Stimulated activated CD8-positive, alpha-beta memory T cell treated with anti-CD3 and anti-CD28 coated beads, Interleukin-4, amount 100 ng/mL, for 24 hours (primary cell): ENCODE measurements at places on chromosomes 6 and 20.

- DNase-seq, result no peak
These were observed 31.5 kb upstream of the PAQR8 start for GRCh38 chr6:52330470-52330869.

- DNase-seq, result no peak
These were observed 214.2 kb downstream of the TBC1D7 start for GRCh38 chr6:13113981-13114593.

DNA sequence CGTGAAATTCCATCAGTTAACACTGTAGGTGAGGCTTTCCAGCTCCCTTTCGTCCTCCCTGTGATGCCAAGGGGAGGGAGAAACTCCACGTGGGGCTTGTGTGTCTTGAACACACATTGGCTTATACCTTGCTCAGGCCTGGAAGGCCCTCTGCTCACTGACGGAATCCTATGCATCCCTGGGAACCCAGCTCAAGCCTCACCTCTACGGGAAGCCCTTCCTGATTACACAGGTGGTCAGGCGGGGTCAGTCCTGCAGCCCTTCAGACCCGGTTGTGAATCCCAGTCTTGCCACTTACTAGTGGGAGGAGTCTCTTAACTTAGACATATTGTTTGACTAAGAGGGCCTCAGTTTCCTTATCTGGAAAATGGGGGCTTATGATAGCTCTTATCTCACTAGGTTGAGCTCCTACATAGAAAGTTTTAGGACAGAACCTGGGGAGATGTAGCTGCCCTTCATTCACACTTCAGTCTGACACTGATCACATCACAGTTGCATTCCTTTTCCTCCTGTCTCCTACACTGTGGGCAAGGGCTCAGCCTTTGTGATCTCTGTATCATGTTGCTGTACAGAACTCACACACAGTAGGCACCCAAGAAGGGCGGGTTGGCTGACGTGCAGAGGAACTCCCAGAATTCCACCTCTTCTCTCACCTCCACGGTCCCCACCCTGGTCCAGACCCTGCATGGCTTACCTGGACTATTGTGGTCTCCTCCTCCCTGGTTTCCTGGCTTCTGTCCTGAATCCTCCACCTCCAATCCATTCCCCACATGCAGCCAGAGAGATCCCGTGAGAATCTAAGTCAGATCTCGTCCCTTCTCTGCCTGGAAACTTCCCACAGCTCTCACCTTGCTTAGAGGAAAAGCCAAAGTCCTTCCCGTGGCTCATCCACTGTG lies 129.6 kb downstream of the CEBPB start:
- no peak for DNase-seq

- peak; percentile 32 for DNase-seq
These were observed at the start of gene NOL4L for GRCh38 chr20:32585011-32585585. TSS of gene NOL4L (minus strand) at chr20:32585333. CDS start at chr20:32584890, 443 bp downstream.

DNA sequence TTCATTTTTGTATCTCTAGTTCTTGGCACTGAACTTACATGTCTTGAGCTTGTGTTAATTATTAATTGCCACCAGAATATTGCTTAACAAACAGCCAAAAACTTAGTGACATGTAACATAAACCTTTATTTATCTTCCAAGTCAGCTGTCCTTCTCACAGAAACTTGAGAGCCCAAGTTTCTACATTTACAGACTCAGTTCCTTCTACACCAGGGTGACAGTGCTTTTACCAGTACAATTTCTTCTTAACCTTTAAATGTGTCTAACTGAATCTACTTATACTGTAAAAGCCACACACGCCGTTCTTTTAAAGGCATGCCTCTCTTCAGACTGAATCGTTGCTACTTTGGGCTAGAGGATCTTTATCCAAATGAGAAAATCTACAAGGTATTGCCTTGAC lies 539.2 kb downstream of the GRIK2 start:
- no peak for DNase-seq

DNA sequence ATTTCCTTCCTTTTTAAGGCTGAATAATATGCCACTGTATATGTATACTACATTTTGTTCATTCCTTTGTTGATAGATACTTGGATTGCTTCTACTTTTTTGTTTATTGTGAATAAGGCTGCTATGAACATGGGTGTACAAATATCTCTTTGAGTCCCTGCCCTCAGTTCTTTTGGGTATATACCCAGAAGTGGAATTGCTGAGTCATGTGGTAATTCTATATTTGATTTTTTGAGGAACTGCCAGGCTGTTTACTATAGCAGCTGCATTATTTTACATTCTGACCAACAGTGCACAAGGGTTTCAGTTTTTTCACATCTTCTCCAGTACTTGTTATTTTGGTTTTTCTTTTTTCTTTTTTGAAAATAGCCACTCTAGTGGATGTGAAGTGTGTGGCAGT lies 34.1 kb downstream of the CDS2 start:
- DNase-seq, result no peak

- no peak for DNase-seq
These were observed 173.0 kb upstream of the ECI2 start for GRCh38 chr6:4308364-4308763.

GRCh38 chr20:13984211-13984610 lies 6.2 kb downstream of the SEL1L2 start:
- no peak for DNase-seq

DNA sequence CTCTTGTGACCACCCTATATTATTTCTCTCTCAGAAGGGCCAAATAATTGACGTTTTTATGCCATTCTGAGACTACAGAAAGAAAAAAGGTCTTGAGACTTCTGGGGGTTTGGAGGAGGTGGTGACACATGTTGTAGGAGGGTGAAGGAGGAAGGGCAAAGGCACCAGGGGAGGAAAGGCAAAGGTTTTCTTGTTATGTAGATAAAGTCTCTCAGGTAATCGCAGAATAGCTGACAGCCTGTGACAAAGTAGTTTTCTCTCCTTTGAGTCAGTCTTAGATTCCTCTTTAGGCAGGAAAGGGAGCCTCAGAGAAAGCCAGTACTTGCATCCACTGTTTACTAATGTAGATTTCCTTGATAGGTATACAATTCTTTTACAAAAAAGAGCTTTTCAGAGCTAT lies 23.6 kb downstream of the OR2B2 start:
- no peak for DNase-seq

DNA sequence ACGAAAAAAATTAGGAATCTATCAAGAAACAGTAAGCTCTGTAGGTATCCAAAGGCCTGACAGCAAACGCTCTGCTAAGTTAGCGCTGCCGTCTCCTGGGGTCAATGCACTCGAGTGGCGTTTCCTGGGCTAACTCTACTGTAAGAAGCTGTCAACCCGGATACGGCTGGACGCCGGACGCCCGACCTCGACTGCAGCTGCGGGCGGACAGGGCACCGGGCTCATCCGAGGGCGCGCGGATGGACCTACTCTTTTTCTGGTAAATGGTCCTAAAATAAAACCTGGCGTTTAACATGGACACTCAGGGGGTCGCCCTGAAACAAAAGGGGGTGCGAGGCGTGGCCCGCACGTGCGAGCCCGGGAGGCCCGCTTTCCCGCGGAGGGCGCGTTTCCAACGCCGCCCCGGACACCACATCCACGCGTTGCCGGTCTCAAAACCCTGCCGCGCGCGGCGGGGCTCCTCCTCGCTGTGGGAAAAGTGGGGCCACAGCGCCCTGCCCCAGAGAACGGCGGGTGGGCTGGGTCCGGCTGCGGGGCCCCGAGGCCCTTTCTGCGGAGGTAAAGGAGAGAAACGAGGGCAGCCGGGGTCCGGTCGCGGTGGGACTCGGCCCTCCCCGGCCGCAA lies 537 bp downstream of the TCP1 start:
- DNase-seq, result peak; percentile 19

DNA sequence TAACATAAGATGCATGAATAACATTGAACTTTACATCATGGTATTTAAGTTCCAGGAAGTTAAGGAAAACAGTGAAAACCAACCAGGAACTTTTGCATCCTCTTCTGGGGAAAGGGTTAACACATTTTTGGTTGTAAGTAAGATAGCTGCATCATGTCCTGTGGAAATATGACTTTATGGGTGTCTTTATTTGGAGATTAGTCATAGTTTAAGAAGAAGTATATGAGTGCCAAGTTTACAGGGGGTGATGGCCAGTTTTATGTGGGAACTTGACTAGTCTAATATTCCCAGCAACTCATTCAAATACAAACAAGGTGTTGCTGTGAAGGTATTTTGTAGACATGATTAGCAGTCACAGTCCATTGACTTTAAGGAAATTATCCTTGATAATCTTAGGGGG lies 78.0 kb downstream of the PDE10A start:
- DNase-seq, result no peak

GRCh38 chr20:35497780-35498189 lies 31.7 kb downstream of the C20orf173 start:
- no peak for DNase-seq

DNA sequence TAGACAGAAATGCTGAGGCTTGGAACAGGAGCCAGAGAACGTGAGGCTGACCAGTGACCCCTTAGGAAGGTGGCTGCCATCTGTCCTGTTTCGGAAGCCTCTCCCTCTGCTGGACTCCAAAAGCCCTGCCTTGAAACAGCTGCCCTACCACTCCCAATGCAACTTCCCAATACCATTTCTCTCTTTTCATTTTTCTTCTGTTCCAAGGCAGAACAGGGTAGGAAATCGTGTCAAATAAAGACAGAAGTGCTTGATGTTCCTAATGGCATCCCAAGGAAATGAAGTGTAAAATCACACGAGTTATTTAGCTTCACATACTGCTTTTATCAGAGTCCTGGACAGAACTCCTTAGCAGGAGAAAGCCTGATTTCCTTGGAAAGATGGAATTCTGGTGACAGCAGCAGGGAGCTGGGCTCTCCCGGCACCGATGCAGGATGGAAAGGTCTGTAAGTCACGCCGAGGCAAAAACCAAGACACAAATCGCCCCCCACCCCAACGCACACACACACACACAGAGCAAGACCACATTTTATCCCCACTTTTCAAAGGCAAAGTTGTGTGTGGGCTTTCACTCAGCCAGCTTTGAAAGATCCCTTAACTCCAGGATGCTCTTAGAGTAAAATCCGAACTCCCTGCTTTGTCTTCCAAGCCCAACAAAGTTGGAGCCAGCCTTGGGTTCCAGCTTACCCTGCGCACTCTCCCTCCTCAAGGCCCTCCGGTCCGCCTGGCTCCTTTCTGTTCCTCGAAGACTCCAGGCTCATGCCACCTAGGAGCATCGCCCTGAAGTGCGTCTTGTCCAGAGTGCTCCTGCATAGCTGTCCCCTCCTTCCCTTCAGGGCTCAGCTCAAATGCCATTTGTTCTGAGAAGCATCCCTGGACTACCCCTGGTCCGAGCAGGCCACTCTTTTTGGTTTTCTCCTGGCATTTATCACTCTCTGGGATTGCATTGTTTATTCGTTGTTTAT lies 11.6 kb upstream of the STX16 start:
- DNase-seq, result no peak

- no peak for DNase-seq
These were observed 958.8 kb downstream of the TFAP2A start for GRCh38 chr6:9455864-9456658.

DNA sequence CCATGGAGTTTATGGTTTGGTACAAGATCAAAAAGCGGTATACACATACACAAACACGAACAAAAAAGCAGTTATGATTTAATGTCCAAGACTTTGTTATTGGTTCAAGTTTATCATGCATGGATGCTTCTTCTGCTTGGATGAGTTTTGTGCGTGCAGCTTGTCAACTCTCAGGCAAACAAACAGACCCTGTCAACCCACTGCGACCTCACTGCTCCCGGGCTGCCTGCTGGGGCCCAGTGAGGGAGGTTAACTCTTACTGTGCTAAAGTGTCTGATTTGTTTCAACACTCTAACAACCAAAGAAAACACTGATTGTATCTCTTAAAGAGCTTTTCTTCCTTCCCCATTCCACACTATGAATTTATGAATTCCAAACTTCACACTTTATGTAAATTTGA lies 26.8 kb upstream of the DDR1 start:
- no peak for DNase-seq

GRCh38 chr6:167350731-167351655 lies 26.1 kb downstream of the TTLL2 start:
- DNase-seq, result peak; percentile 79

DNA sequence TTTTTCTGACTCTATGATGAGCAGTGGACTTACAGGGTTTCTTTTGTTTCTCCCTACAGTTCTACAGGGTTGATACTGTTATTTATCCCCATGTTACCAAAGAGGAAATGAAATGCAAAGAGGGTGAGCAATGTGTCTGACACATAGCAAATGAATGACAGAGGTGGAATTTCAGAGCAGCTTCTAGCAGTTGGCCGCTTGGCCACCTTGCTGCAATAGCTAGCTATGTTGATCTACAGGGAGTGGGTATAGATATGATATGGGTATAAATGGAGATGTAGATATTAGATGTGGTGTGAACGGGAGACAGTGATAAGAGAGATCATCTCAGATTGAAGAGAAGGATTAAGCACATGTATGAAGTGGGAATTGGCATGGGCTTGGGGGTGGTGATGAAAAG lies 10.9 kb upstream of the SLC22A3 start:
- DNase-seq, result no peak

- no peak for DNase-seq
These were observed 98.6 kb upstream of the FAM83B start for GRCh38 chr6:54747955-54748354.

GRCh38 chr6:88045521-88046136 lies 2.0 kb upstream of the SPACA1 start:
- no peak for DNase-seq

DNA sequence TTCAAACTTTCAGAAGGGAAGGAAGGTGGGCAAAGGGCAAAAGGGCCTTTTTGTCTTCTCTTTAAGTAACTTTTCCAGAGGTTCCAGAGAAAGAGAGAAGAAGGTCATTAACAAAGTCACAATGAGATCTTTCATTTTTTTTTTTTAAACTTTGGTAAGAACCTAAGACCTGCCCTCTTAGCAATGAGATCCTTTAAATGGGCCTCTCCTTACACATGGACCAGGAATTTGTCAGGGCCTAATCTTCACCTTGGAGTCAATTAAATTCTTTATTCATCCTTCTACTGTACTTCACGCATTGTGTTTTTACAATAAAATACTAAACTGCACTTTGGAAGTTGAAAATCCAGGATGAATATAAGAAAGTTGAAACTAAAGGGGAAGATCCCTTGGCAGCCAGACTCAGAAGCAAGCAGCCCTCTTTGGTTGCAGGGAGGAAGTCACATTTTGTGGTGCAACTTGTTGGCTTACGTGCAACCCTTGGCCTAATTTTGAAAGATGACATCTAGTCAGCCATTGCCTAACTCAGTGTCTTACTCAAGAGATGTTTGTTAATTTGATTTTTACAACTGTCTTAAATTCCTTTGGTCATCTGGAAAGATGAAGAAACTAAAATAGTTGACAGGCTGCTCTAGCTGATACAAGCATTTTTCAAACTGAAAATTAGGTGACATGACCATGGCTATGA lies 11.9 kb upstream of the TMEM170B start:
- DNase-seq, result no peak

- DNase-seq, result no peak
These were observed 55.8 kb downstream of the SNAI1 start for GRCh38 chr20:50038574-50038991.

GRCh38 chr6:69090132-69090531 lies 455.1 kb downstream of the ADGRB3 start:
- DNase-seq, result no peak

- DNase-seq, result no peak
These were observed 296.3 kb downstream of the QKI start for GRCh38 chr6:163710532-163711470.

GRCh38 chr6:80488190-80488589 lies 381.7 kb downstream of the BCKDHB start:
- DNase-seq, result no peak
